ENCODE measurements at places on chromosomes 3 and 15.

DNA sequence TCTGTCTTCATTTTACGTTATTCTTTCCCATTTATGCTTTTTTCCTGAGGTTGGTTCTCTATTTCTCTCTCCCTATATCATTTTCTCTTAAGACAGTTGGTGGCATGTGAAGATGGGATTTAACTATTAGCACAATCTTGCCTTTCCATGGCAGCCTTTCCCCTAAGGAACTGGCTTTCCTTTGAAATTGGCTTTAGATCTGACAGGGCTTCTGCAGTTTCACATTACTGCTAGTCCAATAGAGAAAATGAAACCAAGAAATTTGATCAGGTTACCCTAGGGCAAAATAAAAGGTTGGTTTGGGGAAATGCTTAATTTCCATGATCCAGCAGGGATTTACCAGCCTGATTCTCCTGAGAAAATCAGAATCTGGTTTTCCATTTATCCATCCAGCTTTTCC, 22.7 kb upstream of the CHL1 start:
- no peak for DNase-seq

- DNase-seq, result no peak
Observed at GRCh38 chr15:76101655-76102054, 41.9 kb downstream of the TMEM266 start.

GRCh38 chr3:32186876-32187275, 51.6 kb upstream of the CMTM8 start:
- no peak for DNase-seq

- no peak for DNase-seq
Observed at GRCh38 chr15:53869044-53869805, 109.0 kb upstream of the UNC13C start.

GRCh38 chr3:5217824-5218595, 30.5 kb downstream of the EDEM1 start:
- DNase-seq, result no peak

Data from MV-4-11 (cell line).